ENCODE measurements at places on chromosomes 7 and 10.

GRCh38 chr10:117720931-117721835, 178.6 kb downstream of the EMX2 start:
- DNase-seq: no peak

GRCh38 chr7:113283861-113284260, 165.5 kb upstream of the SMIM30 start:
- DNase-seq: no peak

- DNase-seq: peak; percentile 60
These were observed 74.0 kb upstream of the CUX1 start for GRCh38 chr7:101743241-101743994.

- DNase-seq: no peak
These were observed 167.0 kb downstream of the CTTNBP2 start for GRCh38 chr7:117706210-117706609.

GRCh38 chr7:106778656-106779250, 86.3 kb upstream of the PIK3CG start:
- DNase-seq: no peak

DNA sequence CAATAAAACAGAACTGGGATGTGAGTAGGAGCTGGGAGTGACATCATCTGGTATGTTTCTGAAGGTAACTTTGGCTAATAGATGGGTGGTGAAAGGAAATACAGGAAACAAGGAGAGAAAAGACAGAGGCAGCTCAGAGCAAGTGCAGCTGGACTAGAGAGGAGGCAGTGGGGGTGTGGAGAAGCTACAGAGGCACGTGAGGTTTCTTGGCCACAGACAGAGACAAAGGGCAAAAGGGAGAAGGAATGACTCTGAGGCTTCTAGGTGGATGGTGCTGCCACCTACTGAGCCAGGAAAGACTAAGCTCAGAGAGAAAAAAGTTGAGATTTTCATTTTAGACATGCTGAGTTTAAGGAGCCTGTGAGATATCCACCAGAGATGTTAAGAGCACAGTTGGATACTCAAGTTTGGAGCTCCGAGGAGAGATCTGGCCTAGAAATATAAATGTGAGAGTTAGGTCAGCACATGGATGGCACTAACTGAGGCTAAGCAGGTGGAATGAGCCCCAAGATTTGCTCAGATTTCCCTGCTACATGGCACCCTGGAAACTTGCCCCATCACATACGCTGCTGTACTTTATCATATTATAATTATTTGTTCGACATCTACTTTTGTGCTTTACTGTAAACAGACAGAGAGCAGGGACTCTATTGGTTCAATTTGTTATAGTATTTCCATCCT, 293.0 kb upstream of the IMMP2L start:
- no peak for DNase-seq

DNA sequence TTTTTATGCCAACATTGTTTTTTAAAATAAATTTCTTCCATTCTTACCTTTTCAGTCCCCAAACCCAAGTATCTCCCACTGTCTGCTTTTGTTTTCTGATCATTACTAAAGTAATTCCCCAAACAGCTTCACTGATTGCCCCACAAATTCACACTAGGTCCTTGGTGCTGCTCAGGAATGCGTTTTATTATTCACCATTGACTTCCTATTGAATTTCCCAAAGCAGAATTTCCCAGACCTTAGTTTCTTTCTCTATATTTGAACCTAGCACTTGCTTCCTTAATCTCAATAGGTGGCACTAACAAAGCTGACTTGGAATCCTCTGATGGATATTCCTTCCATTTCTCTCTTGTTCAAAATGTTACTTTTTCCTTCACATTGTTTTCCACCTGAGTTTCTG, 52.2 kb downstream of the FZD1 start:
- DNase-seq: no peak

GRCh38 chr7:33421429-33421828, 292.1 kb downstream of the BBS9 start:
- DNase-seq: no peak

GRCh38 chr7:99380823-99381663, 6.5 kb downstream of the ARPC1B start:
- peak; percentile 91 for DNase-seq

GRCh38 chr10:91590904-91591796, 41.7 kb downstream of the PPP1R3C start:
- no peak for DNase-seq

GRCh38 chr10:98481404-98481945, 34.7 kb upstream of the HPS1 start:
- no peak for DNase-seq

- DNase-seq: no peak
These were observed 391.2 kb downstream of the ANKRD7 start for GRCh38 chr7:118615681-118616080.

DNA sequence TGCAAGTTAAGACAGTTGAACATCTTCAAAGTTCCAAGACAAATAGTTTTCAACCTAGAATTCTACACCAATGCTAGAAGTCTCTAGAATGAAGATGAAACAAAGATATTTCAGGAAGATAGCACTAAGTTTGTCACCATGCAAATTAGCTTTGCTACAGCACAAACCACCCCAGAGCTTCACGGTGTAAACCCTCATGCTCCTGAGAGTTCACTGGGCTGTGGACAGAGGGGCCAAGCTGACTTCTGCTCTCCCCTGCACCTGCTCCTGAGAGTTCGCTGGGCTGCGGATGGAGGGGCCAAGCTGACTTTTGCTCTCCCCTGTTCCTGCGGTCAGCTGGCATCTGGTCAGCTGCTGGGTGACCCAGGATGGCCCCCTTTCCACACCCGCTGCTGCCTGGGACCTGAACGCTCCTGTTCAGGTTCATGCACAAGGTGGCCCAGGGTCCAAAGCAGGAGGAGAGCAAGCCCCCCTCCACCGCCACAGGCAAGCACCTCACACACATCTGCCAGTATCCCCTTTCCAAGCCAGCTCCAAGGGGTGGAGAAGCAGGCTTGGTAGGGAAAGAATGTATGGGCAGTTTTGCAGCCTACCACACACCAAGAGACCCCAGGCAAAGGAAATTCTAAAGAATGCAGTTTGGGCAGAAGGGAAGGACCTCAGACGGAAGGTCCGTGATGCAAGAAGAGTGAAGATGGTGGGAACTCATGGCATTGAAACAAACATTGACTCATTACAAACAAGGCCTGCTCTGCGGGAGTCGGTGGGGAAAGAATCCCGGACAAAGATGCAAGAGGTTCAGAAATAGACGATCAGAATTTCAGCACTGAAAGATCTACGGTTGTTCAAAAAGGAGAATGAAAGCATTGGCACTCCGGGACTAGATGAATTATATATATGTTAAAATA, 137.8 kb upstream of the PPP2R2D start:
- DNase-seq: no peak

GRCh38 chr7:143367972-143368371, 5.5 kb upstream of the FAM131B start:
- no peak for DNase-seq
